ENCODE measurements at places on chromosomes 13 and 19.

- DNase-seq = no peak
Measured at GRCh38 chr19:31372246-31372781, 23.1 kb upstream of the TSHZ3 start.

- DNase-seq = no peak
Measured at GRCh38 chr13:24541127-24541475, 28.5 kb upstream of the PARP4 start.

- DNase-seq = no peak
Measured at GRCh38 chr13:24282256-24282655, 27.1 kb upstream of the C1QTNF9 start.

DNA sequence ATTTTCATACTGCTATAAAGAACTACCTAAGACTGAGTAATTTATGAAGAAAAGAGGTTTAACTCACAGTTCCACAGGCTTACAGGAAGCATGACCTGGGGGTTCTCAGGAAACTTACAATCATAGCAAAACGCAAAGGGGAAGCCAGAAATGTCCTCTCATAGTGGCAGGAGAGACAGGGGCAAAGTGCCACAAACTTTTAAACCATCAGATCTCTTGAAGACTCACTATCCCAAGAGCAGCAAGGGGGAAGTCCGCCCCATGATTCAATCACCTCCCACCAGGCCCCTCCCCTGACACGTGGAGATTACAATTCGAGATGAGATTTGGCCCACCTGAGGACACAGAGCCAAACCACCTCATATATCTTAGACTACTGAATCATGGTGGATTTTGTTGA lies 198.7 kb downstream of the KCTD12 start:
- no peak for DNase-seq

DNA sequence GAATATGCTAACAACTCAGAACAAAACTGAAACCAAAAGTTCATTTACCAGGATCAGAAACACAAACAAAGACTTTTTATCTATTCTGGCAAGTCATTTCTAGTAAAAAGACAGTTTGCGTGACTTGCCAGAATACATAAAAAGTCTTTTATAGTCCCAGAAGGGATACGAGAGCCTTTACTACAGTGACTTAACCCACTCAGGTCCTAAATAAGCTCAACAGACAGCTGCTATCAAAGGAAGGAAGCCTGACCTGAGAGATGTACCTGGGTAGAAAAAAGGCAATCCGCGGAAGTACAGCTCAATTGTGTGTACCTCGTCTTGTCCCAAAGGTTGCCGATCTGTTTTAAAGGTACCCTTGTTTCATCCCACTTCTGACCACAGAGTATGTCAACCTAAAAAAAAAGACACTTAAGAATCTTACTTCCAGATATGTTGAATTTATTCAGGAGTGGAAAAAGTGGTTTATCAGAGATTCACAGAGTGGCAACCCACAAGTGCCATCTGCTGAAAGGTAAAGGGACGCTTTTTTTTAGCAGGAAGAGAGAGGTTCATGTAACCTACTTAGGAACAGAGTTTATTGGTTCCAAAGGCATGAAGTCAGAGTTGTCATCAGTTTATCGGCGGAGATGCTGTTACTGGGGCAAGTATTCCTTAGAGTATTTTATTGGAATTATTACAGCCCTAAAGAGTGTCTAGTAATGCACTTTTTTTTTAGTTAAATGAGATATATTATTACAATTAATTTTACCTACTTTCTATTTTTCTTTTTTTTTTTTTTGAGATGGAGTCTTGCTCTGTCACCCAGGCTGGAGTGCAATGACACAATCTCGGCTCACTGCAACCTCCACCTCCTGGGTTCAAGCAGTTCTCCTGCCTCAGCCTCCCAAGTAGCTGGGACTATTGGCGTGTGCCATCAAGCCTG lies 69.7 kb upstream of the C1QTNF9B start:
- DNase-seq = no peak
